ENCODE measurements at places on chromosomes 11 and 22. TPM values are rescaled to one million over a fixed set of nuclear protein-coding genes. Genes with fewer than 3 reads are reported as not detected.

- peaks cover 38% of the 10 kb centered on the region for H3K4me1 ChIP-seq
- peaks cover 6% of the 10 kb centered on the region for H3K36me3 ChIP-seq
- peak; percentile 72 for DNase-seq
- no peak overlapping the region for H3K4me3 ChIP-seq
- H3K27ac ChIP-seq, result peak overlapping the region; percentile 47
- H3K27me3 ChIP-seq, result no peaks in the 10 kb centered on the region
Observed at GRCh38 chr11:76626921-76627401, 43.6 kb downstream of the LRRC32 start.

- H3K27me3 ChIP-seq, result no peaks in the 10 kb centered on the region
- no peak overlapping the region for H3K4me3 ChIP-seq
- no peak for DNase-seq
- H3K4me1 ChIP-seq, result peaks cover 10% of the 10 kb centered on the region
Observed at GRCh38 chr22:19877626-19878339, 23.1 kb upstream of the GNB1L start.

DNA sequence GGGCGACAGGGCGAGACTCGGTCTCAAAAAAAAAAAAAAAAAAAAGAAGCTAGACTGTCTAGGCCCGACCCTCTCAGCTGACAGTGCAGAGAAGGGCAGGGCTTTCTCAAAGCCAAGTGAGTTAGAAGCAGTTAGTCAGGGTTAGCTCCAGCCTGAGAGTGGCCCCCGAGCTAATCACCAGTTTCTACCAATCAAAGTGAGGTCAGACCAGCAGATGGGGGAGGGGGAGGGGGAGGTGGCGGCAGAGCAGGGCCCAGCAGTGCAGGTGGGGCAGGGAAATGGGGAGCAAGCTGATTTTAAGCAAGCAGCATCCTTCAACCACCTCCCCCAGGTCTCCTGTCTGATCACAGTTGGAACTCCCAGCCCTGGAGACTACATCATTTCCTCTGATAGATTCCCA is 55.3 kb upstream of the PRR5 start:
- H3K27ac ChIP-seq, result no peak overlapping the region
- H3K4me1 ChIP-seq, result no peaks in the 10 kb centered on the region
- DNase-seq, result no peak
- no peak overlapping the region for H3K4me3 ChIP-seq
- no peaks in the 10 kb centered on the region for H3K27me3 ChIP-seq

CEND1 gene
- total RNA-seq, result 1.1 TPM

DNA sequence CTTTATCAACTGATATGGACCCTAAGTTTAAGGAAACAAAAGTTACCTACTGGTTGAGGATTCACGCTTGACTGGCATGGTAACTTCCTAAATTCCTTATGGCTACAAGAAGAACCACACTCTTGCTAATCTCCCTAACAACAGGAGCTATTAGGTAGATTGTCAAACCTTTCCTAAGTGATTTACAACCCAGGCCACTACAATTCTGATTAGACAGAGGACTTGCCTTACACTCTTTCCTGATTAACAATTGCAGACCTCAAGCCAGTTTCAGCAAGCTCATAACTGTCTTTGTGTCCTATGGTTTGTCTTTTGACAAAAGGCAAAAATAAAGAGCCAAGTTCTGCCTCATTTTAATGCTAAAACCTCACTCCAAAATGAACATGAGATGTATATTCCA is 16.3 kb downstream of the OR52K2 start:
- H3K27me3 ChIP-seq, result peaks cover 14% of the 10 kb centered on the region
- DNase-seq, result no peak
- H3K27ac ChIP-seq, result no peak overlapping the region
- no peak overlapping the region for H3K4me3 ChIP-seq

GRCh38 chr22:35568751-35569739 is 28.4 kb downstream of the RASD2 start:
- no peaks in the 10 kb centered on the region for H3K27me3 ChIP-seq
- no peaks in the 10 kb centered on the region for H3K4me1 ChIP-seq
- no peak for DNase-seq
- H3K36me3 ChIP-seq, result no peaks in the 10 kb centered on the region

DNA sequence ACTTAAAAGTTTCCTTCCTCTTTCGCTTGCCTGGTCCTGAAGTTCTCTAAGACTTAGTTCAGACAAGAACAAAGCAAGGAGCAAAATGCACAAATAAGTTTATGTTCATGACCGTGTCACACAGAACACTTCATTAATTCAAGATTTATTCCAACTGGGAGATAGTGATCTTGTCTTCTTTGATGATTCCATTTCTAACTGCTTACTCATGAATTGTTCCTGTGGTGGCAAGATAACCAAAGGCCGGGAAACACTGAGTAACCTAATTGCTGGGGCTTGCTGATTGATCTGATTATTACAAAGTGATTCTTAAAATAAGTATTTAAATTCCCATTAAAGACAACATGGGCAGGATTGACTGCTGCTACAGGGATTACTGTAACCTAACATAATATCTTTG is 1462.9 kb upstream of the RAG2 start:
- H3K27me3 ChIP-seq, result no peaks in the 10 kb centered on the region
- no peak overlapping the region for H3K4me3 ChIP-seq
- DNase-seq, result no peak

SERPING1 gene
- 0.51 TPM for total RNA-seq

GRCh38 chr11:26247340-26247739 is 84.6 kb upstream of the ANO3 start:
- no peaks in the 10 kb centered on the region for H3K36me3 ChIP-seq
- DNase-seq, result no peak
- no peaks in the 10 kb centered on the region for H3K27me3 ChIP-seq
- no peak overlapping the region for H3K4me3 ChIP-seq
- H3K4me1 ChIP-seq, result no peaks in the 10 kb centered on the region

- no peak overlapping the region for H3K4me3 ChIP-seq
- no peak for DNase-seq
- peaks cover 78% of the 10 kb centered on the region for H3K4me1 ChIP-seq
- no peaks in the 10 kb centered on the region for H3K27me3 ChIP-seq
- no peaks in the 10 kb centered on the region for H3K36me3 ChIP-seq
Observed at GRCh38 chr22:23248583-23248982, 68.3 kb downstream of the BCR start.

- H3K4me3 ChIP-seq, result no peak overlapping the region
- H3K36me3 ChIP-seq, result no peaks in the 10 kb centered on the region
- H3K27ac ChIP-seq, result no peak overlapping the region
- no peaks in the 10 kb centered on the region for H3K27me3 ChIP-seq
Observed at GRCh38 chr22:44366372-44367300, 53.9 kb upstream of the SHISAL1 start.

DNA sequence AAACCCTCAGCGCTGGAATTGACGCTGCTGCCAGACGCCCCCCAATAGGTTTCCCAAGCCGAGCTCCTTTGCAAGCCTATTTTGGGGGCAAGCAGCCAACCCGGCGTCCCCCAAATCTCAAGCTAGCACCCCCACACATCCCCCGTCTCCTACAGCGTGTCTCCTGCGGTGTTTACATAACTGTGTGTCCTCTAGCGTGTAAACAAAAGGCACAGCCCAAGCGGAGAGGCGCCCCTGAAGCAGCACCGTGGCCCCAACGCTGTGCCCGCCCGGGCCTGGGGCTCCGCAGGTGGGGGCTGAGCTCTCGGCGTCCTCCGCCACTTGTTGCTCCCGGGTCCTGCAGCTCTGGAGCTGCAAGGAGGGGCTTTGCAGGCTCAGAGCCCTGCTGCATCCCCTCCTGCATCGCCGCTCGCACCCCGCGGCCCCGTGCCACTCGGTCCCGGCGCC is 1.6 kb downstream of the CADM1 start:
- H3K36me3 ChIP-seq, result no peaks in the 10 kb centered on the region
- H3K27me3 ChIP-seq, result peaks cover 33% of the 10 kb centered on the region
- H3K4me1 ChIP-seq, result peaks cover 10% of the 10 kb centered on the region
- no peak overlapping the region for H3K27ac ChIP-seq
- no peak for DNase-seq
- H3K4me3 ChIP-seq, result no peak overlapping the region

DNA sequence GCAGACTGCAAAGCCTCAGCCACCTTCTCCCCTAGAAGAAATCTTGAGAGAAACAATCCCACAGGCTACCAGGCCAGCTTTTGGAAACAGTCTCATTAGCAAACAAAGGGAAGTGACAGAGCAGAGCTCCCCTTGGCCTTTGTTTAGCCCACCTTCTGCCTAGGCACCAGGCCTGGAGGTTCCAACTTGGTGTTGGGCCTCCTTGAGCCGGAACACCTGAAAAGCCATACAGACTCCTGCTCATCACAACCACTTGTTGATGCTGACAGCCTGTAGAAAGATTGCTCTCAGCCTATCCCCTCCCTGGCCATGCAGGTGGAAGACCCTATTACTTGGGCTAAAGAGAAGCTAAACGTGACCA is 26.6 kb downstream of the KCNQ1OT1 start:
- H3K27ac ChIP-seq, result no peak overlapping the region
- no peaks in the 10 kb centered on the region for H3K36me3 ChIP-seq
- H3K27me3 ChIP-seq, result no peaks in the 10 kb centered on the region
- no peak for DNase-seq

TSPAN18 gene
- total RNA-seq, result 2.3 TPM

DNA sequence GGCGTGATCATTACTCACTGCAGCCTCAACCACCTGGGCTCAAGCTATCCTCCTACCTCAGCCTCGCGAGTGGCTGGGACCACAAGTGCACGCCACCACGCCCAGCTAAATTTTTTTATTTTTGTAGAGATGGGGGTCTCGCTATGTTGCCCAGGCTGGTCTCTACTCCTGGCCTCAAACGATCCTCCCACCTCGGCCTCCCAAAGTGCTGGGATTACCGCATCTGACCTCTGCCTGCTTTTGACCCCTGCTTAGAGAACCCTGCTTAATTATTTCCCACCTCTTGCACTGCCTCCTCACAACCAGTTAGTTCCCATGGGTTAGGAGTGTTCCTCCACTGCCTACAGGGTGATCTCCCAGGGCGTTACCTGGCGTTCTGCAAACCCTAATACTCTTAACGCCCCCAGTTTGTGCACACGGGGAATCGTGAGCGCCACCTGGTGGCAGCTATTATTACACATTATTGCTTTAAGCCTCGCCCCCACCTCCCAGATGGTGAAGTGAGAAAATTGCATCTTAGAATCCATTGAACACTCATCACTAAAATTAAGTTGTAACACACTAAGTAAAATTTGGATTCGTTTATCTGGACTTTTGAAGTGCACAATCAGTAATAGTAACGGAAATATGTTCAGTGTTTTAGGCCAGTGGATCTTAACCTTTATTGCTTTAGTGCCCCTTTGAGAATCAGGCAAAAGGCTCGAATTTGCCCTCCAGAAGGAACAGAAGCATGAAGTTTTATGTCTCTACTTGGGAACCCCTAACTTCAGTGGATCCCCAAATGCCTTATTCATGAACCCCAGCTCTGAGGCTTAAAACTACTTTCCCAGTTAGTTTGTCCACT is 61.4 kb upstream of the ASPHD2 start:
- H3K36me3 ChIP-seq, result no peaks in the 10 kb centered on the region
- peak; percentile 79 for DNase-seq
- no peak overlapping the region for H3K27ac ChIP-seq
- peaks cover 16% of the 10 kb centered on the region for H3K27me3 ChIP-seq
- H3K4me3 ChIP-seq, result no peak overlapping the region

FZD4 gene
- total RNA-seq, result 0.21 TPM

DNA sequence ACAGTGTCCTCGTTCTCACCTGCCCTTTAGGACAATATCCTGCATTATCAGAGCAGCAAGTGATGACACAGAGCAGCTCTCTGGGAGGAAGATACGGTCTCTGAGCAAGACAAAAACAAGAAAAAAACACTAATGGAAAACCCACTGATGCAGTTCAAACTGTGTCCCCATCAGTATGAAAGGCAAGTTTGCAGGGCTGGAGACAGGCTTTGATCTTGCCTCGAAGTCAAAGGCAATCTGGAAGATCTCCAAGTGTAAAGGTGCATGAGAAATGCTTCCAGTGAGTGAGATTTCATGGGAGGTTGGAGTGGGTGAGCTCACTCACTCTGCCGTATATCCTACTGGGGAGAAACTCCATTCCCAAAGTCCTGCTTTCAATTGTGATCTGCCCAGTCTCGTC is 157.5 kb downstream of the KIRREL3 start:
- H3K27me3 ChIP-seq, result no peaks in the 10 kb centered on the region
- H3K4me3 ChIP-seq, result no peak overlapping the region
- DNase-seq, result no peak
- H3K4me1 ChIP-seq, result no peaks in the 10 kb centered on the region

MB gene
- total RNA-seq, result not detected

DNA sequence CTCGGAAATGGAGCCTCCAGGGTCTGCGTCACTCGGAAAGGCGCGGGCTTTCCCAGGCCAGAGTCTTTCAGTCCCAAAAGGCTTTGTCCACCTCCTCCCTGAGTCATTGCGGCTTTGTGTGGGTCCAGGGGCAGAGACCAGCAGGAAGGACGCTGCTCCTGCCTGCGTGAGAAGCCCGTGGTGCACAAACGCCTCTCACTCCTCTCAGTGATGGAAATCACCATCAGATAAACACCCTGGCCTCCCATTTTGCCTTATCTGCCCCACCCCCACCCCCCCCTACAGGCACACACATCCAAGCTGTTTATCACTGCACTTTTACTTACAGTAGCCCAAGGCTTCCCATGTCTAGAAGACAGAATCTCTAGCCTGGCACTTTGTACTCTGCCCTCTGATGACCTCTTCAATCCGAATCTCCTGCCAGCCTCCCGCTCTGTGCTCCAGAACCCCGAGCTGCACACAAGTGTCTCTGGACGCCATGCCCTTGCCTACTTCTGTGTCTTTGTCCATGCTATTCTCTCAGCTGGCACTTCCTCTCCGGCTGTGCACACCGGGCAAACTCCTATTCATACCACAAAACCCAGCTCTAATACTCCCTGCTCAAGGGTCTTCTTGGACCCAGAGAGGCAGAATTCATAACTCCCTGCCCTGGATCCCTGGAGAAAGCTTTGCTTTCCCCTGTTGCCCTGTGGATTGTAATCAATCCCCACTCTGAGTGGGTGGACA is 954.6 kb downstream of the TBC1D22A start:
- no peak overlapping the region for H3K4me3 ChIP-seq
- no peaks in the 10 kb centered on the region for H3K36me3 ChIP-seq
- H3K4me1 ChIP-seq, result no peaks in the 10 kb centered on the region
- DNase-seq, result no peak

DNA sequence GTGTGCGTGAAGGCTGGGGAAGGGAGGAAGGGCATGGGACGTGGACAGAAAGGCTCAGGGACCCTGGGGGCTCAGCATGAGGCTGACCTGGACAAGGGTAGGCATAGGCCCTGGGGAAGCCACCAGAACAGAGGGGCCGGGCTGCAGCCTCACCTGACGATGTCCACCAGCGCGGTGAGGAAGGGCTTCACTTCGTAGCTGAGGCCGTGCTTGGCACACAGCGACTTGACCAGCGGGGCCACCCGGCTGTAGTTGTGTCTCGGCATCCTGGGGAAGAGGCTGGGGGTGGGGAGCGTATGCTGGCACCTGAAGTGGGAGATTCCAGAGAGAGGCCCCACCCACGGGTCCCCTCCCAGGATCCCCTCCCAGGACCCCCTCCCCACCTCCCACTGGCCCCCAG is 15.6 kb downstream of the FADS3 start:
- peaks cover 3% of the 10 kb centered on the region for H3K27me3 ChIP-seq
- peaks cover 2% of the 10 kb centered on the region for H3K4me1 ChIP-seq
- H3K4me3 ChIP-seq, result no peak overlapping the region

All from activated CD4-positive, alpha-beta T cell treated with anti-CD3 and anti-CD28 coated beads for 36 hours (primary cell).